Naive thymus-derived CD4-positive, alpha-beta T cell (primary cell): ENCODE measurements at places on chromosomes 7 and 10. TPM values are rescaled to one million over a fixed set of nuclear protein-coding genes. Genes with fewer than 3 reads are reported as not detected.

DNA sequence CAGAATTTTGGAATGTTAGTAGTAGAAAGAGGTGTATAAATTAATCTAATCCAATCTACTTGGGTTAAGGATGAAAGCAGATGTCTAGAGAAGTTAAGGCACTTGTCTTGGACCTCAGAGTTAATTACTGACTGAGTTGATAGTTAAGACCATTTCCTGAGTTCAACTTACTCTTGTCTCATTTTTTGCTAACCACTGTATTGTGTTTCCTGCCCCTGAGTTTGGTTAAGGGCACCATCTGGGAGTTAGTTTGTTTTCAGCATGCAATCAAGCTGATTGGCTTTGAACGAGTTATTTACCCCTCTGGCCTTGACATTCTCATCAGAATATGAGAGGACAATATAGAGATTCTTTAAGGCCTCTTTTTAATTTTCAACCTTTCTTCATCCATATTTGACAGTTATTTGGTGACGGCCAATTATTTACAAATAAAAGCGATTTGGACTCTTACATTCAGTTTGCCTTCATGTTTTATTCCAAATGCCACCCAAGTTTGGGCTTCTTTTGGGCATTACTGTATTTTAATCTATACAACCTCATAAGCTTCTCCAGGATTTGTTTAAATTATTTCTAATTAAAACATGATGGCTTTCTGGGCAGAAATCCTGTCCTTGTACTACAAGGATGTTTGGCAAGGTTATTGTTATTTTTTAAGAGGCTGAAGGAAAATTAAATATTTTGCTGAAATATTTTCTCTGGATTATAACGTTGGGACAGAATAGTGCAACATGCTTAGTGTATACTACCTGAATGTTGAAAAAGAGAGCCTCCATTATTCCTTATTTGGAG lies 225.0 kb downstream of the CACNB2 start:
- no peaks in the 10 kb centered on the region for H3K36me3 ChIP-seq
- no peak overlapping the region for H3K27ac ChIP-seq
- H3K4me1 ChIP-seq = no peaks in the 10 kb centered on the region
- no peak overlapping the region for H3K4me3 ChIP-seq
- no peak for DNase-seq
- no peaks in the 10 kb centered on the region for H3K27me3 ChIP-seq

GRCh38 chr7:80429181-80429580 lies 82.7 kb downstream of the GNAT3 start:
- H3K27me3 ChIP-seq = no peaks in the 10 kb centered on the region
- no peak overlapping the region for H3K27ac ChIP-seq
- H3K36me3 ChIP-seq = no peaks in the 10 kb centered on the region

GRCh38 chr10:102835007-102835482 lies 2.2 kb downstream of the CYP17A1 start:
- no peaks in the 10 kb centered on the region for H3K27me3 ChIP-seq
- H3K27ac ChIP-seq = no peak overlapping the region
- no peak overlapping the region for H3K4me3 ChIP-seq

DNA sequence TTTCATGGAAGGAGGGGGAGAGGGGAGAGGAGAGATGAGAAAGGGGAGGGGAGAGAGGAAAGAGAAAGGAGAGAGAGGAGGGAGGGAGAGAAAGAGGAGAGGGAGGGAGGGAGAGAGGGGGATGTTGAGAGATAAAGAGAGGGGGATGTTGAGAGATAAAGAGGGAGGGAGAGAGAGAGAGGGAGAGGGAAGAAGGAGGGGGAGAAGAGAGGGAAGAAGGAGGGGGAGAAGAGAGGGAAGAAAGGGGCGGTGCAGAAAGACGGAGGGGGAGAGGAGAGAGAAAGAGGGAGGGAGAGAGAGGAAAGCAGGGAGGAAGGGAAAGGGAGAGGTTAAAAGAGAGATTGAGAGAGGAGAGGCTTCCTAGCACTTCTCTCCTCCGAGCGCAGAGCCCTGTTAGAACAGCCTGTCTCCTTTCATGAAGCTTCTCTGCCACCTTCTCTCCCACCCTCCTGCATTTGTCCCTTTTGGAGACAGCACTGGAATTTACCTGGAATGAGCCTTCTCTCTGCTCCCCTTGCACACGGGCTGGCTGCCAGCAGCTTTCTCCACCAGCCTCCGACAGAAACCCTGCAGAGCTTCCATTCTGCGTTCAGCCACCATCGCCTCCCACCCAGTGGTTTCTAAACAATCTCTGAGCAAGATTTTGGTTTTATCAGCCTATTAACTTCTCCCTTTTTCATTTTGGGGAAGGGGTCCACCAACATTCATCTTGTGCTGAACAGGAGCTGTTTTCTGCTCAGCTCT lies 74.0 kb upstream of the CARD11 start:
- peak overlapping the region; percentile 43 for H3K27ac ChIP-seq
- H3K4me3 ChIP-seq = peak overlapping the region; percentile 28
- peaks cover 47% of the 10 kb centered on the region for H3K4me1 ChIP-seq
- peak; percentile 33 for DNase-seq
- no peaks in the 10 kb centered on the region for H3K36me3 ChIP-seq

- no peaks in the 10 kb centered on the region for H3K36me3 ChIP-seq
- no peak overlapping the region for H3K27ac ChIP-seq
- DNase-seq = peak; percentile 43
- no peak overlapping the region for H3K4me3 ChIP-seq
- no peaks in the 10 kb centered on the region for H3K27me3 ChIP-seq
Observed at GRCh38 chr7:130151591-130152492, 53.4 kb downstream of the TMEM209 start.

GRCh38 chr7:37247861-37248260 lies 200.8 kb downstream of the ELMO1 start:
- no peaks in the 10 kb centered on the region for H3K36me3 ChIP-seq
- no peaks in the 10 kb centered on the region for H3K27me3 ChIP-seq
- DNase-seq = no peak

GRCh38 chr7:84110400-84110799 lies 84.2 kb downstream of the SEMA3A start:
- no peaks in the 10 kb centered on the region for H3K4me1 ChIP-seq
- no peaks in the 10 kb centered on the region for H3K36me3 ChIP-seq
- H3K27ac ChIP-seq = no peak overlapping the region
- no peaks in the 10 kb centered on the region for H3K27me3 ChIP-seq

DNA sequence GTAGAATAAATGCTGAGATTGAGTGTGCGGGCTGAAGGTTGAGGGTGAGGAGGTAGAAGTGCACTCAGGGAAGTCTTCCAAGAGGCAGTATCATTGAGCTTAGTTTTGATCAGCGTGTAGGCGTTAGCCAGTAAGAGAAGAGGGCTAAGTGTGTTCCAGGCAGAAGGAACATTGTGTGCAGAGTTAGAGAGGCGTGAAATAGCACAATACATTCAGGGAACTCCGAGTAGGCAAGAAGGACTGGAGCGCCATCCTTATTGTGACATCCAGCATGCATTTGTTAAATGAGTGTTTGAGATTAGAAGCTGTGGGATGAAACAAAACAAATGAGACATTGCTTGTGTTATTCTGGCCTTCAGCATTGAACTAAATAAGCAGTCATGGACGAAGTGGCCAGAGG lies 140.9 kb upstream of the MKLN1 start:
- no peak overlapping the region for H3K27ac ChIP-seq
- no peaks in the 10 kb centered on the region for H3K27me3 ChIP-seq
- peaks cover 34% of the 10 kb centered on the region for H3K4me1 ChIP-seq
- no peaks in the 10 kb centered on the region for H3K36me3 ChIP-seq
- DNase-seq = no peak

- no peaks in the 10 kb centered on the region for H3K27me3 ChIP-seq
- H3K4me1 ChIP-seq = no peaks in the 10 kb centered on the region
- no peaks in the 10 kb centered on the region for H3K36me3 ChIP-seq
- no peak for DNase-seq
- H3K27ac ChIP-seq = no peak overlapping the region
Observed at GRCh38 chr10:63346015-63346441, 119.7 kb downstream of the JMJD1C start.

- H3K36me3 ChIP-seq = no peaks in the 10 kb centered on the region
- H3K27ac ChIP-seq = no peak overlapping the region
- no peak for DNase-seq
Observed at GRCh38 chr7:80142853-80143580, 8.4 kb downstream of the GNAI1 start.

- no peaks in the 10 kb centered on the region for H3K27me3 ChIP-seq
- H3K4me3 ChIP-seq = no peak overlapping the region
- H3K4me1 ChIP-seq = peaks cover 14% of the 10 kb centered on the region
- H3K27ac ChIP-seq = no peak overlapping the region
- no peak for DNase-seq
Observed at GRCh38 chr7:155753446-155753965, 58.8 kb downstream of the SHH start.

DNA sequence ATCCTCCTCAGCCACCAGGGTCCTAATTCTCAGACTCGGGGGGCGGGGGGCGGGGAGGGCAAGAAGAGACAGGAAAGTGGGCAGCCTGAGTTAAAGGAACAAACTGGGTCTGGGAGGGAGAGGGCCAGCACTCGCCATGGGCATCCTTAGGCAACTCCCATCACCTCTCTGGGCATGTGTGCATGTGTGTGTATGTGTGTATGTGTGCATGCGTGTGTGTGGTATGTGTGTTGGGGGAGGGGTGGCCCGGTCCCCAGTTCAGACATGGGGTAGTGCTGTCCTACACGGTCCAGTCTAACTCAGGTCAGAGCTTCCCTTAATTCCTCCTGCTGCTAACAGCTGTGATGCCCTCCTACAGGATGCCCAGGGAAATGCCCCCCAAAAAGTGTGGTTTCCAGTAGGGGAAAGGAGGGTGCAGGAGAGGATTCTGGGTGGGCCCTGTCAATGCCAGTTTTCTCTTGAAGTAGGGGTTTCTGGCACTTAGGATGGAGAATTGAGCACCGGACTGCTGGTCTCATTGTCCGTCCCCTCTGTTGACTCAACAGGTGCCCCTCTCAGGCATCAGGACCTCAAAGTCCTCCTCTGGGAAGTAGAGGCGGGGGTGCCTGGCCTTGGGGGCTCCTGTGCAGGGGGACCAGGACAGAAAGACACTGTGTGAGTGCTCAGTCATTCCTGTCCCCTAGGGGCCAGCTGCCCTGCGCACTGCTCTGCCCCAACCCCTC lies 15.1 kb upstream of the ZMIZ1 start:
- peaks cover 19% of the 10 kb centered on the region for H3K4me1 ChIP-seq
- DNase-seq = no peak
- H3K36me3 ChIP-seq = no peaks in the 10 kb centered on the region
- H3K27ac ChIP-seq = no peak overlapping the region
- no peaks in the 10 kb centered on the region for H3K27me3 ChIP-seq

DNA sequence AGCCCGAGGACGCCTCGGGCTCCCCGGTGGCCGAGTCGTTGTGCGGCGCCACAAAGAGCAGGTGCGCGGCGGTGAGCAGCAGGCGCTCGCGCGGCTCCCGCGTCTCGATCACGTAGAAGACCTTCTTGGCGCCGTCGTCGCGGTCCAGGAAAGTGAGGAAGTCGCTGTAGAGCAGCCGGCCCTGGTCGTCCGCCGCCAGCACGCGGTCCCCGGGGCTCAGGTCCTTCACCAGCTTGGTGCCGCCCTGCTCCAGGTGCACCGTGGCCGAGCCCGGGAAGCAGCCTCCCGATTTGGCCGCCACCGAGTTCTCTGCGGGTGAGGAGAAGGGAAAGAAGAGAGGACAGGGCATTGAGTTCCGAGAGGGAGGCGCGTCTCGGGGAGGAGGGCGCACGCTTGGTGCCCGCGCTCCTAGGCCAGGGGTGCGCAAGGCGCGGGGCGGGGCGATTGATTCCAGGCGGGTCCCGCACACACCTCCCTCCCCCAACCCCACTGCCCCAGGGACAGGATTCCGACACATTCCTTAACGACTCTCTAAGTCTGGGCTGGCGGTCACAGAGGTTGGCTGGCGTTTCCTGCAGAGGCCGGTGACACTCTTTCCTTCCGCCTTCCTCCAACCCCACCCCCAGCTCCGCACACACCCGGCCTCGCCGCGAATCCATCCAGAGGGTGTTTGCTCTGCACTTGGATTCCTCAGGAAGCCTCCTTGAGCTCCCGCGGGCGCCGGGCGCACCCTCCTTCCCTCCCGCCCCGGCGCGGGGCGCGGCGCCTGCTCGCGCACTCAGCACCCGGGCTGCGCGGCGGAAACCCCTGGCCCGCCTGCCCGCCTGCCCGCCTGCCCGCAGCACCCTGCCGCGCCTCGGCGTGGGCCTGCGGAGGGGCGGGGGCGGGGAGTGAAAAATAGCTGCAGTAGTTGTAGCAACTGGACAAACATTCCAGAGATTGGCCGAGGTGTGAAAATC lies 8.6 kb downstream of the SHH start:
- no peaks in the 10 kb centered on the region for H3K4me1 ChIP-seq
- peaks cover 3% of the 10 kb centered on the region for H3K27me3 ChIP-seq
- no peak overlapping the region for H3K4me3 ChIP-seq
- no peak for DNase-seq

DNA sequence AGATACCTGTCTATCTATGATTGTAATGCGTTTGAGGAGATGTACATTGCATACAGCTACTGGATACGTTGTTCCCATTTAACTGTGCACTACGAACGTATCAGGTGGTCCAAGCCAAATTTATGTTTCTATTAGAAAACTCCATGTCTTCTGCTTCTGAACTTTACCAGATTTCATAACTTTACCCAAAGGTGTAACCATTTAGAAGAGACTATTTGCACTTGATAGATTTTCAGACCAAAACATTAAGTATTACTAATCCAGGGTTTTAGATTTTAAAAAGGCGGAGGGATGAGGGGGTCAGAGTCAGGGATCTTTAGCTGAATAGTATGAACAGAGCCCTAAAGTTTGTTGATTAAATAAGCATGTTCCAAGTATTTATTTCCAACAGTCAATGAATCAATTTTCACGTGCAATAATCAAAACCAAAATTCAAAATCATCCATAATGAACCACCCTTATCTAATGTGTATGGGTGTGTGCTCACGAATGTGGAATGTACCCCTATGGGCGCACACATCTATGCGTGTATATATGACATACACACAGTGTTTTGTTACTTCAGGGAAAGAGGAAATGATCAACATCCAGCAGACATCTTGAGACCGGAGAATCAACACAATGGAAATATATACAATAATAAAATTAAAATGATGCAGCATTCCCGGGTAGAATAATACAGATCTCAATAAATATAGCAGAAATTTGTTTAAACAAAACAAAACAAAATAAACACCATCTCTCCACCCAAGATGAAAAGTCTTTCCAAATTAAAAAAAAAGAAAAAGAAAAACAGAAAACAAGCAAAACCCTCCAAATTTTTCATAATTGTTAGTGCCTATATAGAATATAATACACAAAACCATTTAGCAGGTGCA lies 3.4 kb downstream of the FEZF1 start:
- H3K4me3 ChIP-seq = no peak overlapping the region
- DNase-seq = no peak
- no peak overlapping the region for H3K27ac ChIP-seq
- no peaks in the 10 kb centered on the region for H3K36me3 ChIP-seq

GRCh38 chr10:97590082-97590747 lies 694 bp downstream of the C10orf62 start:
- no peak overlapping the region for H3K27ac ChIP-seq
- DNase-seq = no peak
- H3K36me3 ChIP-seq = no peaks in the 10 kb centered on the region

- H3K27me3 ChIP-seq = no peaks in the 10 kb centered on the region
- no peak for DNase-seq
- no peaks in the 10 kb centered on the region for H3K4me1 ChIP-seq
- H3K27ac ChIP-seq = no peak overlapping the region
Observed at GRCh38 chr10:104615136-104615535, 26.0 kb upstream of the SORCS3 start.

GRCh38 chr7:24017519-24017918 lies 266.5 kb upstream of the NPY start:
- no peaks in the 10 kb centered on the region for H3K27me3 ChIP-seq
- no peak overlapping the region for H3K4me3 ChIP-seq
- no peak overlapping the region for H3K27ac ChIP-seq

ITIH5 gene
- polyA plus RNA-seq = not detected

NUTM2E gene
- not detected for polyA plus RNA-seq

PRKAR2B gene
- 0.39 TPM for polyA plus RNA-seq

IRF5 gene
- 0.38 TPM for polyA plus RNA-seq

ZNF727 gene
- not detected for polyA plus RNA-seq

HMX2 gene
- polyA plus RNA-seq = 0.14 TPM

LIPM gene
- polyA plus RNA-seq = not detected

SLC29A4 gene
- polyA plus RNA-seq = not detected

MEPCE gene
- polyA plus RNA-seq = 20.5 TPM

DYDC2 gene
- not detected for polyA plus RNA-seq
